Sigmoid colon (tissue), 7 donors: ENCODE measurements at places on chromosomes 11 and 22. TPM values are rescaled to one million over a fixed set of nuclear protein-coding genes. Genes with fewer than 3 reads are reported as not detected.
A peak's percentile ranks its signal among the peaks of the same experiment; 100 is the strongest.

The HTR3B gene
- not detected for total RNA-seq

The UPK3A gene
- total RNA-seq, result not detected

The MMP8 gene
- not detected for total RNA-seq

The TSSK2 gene
- not detected for total RNA-seq

The CASP12 gene
- total RNA-seq, result 3.9 TPM

The TEX12 gene
- 0.68 TPM for total RNA-seq

The C11orf98 gene
- total RNA-seq, result 26.0 TPM

The HDAC10 gene
- 17.4 TPM for total RNA-seq

The GLYAT gene
- total RNA-seq, result not detected

The OR5B21 gene
- total RNA-seq, result not detected

The DENND5A gene
- 99.2 TPM for total RNA-seq

GRCh38 chr11:80900265-80900664 is 1459.4 kb upstream of the TENM4 start:
- no peak for DNase-seq
- no peaks in the 10 kb centered on the region for H3K27me3 ChIP-seq
- no peaks in the 10 kb centered on the region for H3K36me3 ChIP-seq
- no peak overlapping the region for H3K4me3 ChIP-seq
- no peaks in the 10 kb centered on the region for H3K4me1 ChIP-seq

DNA sequence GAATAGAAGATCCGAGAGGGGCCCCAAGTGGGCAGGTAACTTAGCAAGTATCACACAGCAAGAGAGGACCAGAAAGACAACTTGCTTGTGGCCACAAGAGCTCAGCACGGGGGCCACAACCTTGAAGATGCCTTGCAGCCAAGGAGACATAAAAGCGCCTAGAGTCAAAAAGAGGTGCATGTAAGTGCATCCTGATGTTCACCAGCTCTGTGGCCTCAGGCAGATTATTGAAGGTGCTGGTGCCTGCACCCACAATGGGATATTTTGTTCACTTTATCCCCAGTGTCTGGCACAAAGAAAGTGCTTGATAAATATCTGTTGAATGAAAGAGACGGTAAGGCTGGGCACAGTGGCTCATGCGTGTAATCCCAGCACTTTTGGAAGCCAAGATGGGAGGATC is 106.0 kb upstream of the ASPHD2 start:
- no peak overlapping the region for H3K4me3 ChIP-seq
- no peaks in the 10 kb centered on the region for H3K36me3 ChIP-seq
- no peaks in the 10 kb centered on the region for H3K27me3 ChIP-seq
- peaks cover 6% of the 10 kb centered on the region for H3K4me1 ChIP-seq
- DNase-seq, result no peak

- H3K4me3 ChIP-seq, result no peak overlapping the region
- no peaks in the 10 kb centered on the region for H3K27me3 ChIP-seq
- peak overlapping the region; percentile 44 for H3K27ac ChIP-seq
- DNase-seq, result no peak
Observed at GRCh38 chr11:34977089-34977912, 60.9 kb downstream of the PDHX start.

DNA sequence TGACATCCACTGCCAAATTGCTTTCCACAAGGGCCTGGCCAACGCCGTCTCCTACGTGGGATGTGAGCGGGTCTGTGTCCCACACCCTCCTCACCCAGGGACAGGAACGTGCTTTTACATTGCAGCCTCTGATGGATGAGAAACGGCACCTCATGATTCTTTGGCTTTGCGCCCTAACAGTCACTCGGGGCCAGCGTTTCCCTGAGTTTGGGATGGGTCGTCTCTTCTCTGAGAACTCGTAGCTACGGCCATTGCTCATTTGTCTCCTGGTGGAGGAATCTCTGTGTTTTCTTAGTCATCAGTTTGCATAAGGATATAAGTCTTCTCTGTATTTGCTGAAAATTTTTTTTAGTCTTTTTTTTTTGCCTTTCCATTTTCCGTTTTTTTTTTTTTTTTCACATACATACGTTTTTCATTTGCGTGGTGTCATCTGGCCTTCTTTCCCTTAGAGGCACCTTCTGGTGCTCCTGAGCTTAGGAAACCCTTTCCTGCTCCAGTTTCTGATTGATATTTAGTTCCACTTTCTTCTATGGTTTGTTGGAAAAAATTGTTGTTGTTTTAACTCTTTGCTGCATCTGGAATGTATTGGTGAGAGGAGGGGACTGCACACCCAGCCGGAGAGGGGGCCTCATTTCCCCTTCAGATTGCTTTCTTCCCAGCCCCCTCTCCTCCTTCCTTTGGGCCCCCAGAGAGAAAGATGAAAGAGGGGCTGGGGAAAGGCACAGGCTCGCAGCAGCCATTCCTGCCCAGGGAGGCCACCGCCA is 12.0 kb downstream of the TNNT3 start:
- H3K27ac ChIP-seq, result peak overlapping the region; percentile 28
- H3K4me1 ChIP-seq, result no peaks in the 10 kb centered on the region
- no peak for DNase-seq
- no peaks in the 10 kb centered on the region for H3K27me3 ChIP-seq

- no peaks in the 10 kb centered on the region for H3K36me3 ChIP-seq
- H3K4me3 ChIP-seq, result no peak overlapping the region
- peaks cover 22% of the 10 kb centered on the region for H3K4me1 ChIP-seq
- DNase-seq, result no peak
Observed at GRCh38 chr22:21624120-21624879, 5.5 kb downstream of the YDJC start.

GRCh38 chr11:128713595-128713994 is 19.7 kb downstream of the FLI1 start:
- H3K4me1 ChIP-seq, result peaks cover 36% of the 10 kb centered on the region
- H3K4me3 ChIP-seq, result no peak overlapping the region
- H3K27ac ChIP-seq, result no peak overlapping the region
- no peaks in the 10 kb centered on the region for H3K36me3 ChIP-seq
- no peaks in the 10 kb centered on the region for H3K27me3 ChIP-seq

DNA sequence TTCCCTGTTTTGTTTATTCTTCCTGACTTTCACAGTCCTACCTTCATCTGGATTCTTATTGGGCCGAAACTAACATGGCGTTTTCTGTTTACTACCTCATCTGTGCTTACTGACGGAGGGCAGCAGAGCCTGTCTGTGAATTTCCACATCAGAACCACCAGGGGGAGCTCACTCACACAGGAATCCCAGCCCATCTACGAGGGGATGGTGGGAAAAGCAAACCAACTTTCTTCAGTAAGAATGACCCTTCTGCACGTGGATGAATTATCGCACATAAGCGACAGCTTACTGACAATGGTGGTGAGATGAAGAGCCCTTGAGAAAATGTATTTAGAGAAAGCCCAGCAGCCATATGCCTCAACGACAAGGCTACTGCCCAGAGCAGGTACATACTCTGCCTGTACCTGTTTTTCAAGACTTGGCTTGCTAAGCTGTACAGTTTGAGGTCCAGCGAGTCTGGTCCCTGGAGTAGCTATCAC is 42.5 kb downstream of the LARGE2 start:
- no peak overlapping the region for H3K27ac ChIP-seq
- H3K4me1 ChIP-seq, result peaks cover 6% of the 10 kb centered on the region
- H3K36me3 ChIP-seq, result peaks cover 18% of the 10 kb centered on the region
- H3K27me3 ChIP-seq, result no peaks in the 10 kb centered on the region
- H3K4me3 ChIP-seq, result no peak overlapping the region

DNA sequence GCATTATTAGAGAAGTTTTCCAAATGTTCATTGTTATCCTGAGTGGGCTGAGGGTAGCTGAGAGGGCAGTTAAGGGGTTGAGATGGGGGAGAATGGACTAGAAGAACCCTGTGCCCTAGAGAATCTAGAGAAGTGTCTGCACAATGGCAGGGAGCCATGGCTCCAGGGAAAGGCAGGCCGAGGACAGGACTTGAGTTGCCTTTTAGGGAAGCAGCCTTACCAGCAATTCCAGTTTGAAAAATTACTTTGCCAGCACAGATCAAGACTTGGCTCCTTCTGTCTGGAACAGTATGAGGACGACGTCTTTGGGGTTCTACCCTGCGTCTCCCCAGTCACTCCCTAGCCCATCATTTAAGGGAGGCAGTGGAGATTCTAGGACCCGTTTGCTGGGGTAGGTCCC is 25.7 kb upstream of the MICAL3 start:
- DNase-seq, result no peak
- H3K4me1 ChIP-seq, result peaks cover 20% of the 10 kb centered on the region
- H3K4me3 ChIP-seq, result no peak overlapping the region
- H3K27ac ChIP-seq, result peak overlapping the region; percentile 65
- no peaks in the 10 kb centered on the region for H3K27me3 ChIP-seq
- H3K36me3 ChIP-seq, result no peaks in the 10 kb centered on the region

DNA sequence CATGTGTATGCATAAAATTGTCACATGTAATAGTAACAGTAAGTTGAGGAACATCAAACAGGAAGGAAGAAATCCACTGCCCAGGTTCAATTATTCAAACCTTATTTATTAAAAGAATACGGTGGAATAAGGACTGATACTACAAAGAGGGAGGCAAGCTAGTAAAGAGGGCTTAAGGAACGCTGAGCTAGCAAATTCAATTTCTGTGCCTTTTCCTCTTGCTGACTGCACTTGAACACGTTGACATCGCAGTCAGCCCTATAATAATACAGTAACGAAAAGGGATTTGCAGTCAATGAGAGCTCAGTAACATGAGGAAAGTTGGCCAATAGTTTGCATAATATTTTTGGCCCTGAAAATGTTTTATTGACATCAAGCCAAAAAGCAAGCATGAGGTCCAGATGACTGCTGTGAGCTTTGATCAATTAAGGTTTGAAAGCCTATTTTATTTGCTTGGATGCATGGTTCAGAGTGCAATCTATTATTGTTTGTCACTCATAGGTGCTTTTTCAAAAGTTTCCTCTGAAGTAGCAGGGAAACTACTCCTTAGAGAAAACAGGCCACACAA is 861.8 kb downstream of the LRRC4C start:
- H3K4me3 ChIP-seq, result no peak overlapping the region
- no peak overlapping the region for H3K27ac ChIP-seq
- no peaks in the 10 kb centered on the region for H3K36me3 ChIP-seq
- no peak for DNase-seq
- H3K4me1 ChIP-seq, result no peaks in the 10 kb centered on the region
- H3K27me3 ChIP-seq, result no peaks in the 10 kb centered on the region

DNA sequence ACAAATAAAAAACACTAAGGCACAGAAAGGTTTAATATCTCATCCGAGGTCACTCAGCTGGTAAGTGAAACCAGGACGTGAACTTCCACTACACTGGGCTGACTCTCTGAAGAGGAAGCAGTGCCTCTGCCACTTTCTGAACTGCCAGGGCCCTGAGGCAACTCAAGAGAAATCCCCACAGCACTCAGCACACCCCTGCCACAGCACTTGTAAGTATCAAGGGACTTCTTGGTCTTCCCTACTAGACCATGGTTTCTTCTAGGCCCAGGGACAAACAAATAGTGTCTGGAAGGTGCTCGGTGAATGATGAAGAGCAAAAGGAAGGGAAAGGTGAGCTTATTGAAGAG is 49.7 kb downstream of the RPL27A start:
- H3K4me3 ChIP-seq, result no peak overlapping the region
- no peaks in the 10 kb centered on the region for H3K36me3 ChIP-seq
- H3K4me1 ChIP-seq, result peaks cover 71% of the 10 kb centered on the region

- DNase-seq, result no peak
- H3K27ac ChIP-seq, result peak overlapping the region; percentile 3
- H3K4me3 ChIP-seq, result no peak overlapping the region
- no peaks in the 10 kb centered on the region for H3K27me3 ChIP-seq
- peaks cover 45% of the 10 kb centered on the region for H3K4me1 ChIP-seq
Observed at GRCh38 chr11:95148406-95148805, 58.8 kb downstream of the ENDOD1 start.

DNA sequence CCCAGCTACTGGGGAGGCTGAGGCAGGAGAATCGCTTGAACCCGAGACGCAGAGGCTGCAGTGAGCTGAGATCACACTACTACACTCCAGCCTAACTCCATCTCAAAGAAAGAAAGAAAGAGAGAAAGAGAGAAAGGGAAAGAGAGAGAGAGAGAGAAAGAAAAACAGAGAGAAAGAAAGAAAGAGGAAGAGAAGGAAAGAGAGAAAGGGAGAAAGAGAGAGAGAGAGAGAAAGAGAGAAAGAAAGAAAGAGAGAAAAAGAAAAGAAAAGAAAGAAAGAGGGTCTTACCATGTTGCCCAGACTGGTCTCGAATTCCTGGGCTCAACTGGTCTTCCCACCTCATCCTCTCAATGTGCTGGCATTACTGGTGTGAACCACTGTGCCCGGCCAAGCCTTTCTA is 22.3 kb downstream of the FBLN1 start:
- no peaks in the 10 kb centered on the region for H3K4me1 ChIP-seq
- H3K36me3 ChIP-seq, result no peaks in the 10 kb centered on the region
- no peak for DNase-seq
- no peaks in the 10 kb centered on the region for H3K27me3 ChIP-seq

DNA sequence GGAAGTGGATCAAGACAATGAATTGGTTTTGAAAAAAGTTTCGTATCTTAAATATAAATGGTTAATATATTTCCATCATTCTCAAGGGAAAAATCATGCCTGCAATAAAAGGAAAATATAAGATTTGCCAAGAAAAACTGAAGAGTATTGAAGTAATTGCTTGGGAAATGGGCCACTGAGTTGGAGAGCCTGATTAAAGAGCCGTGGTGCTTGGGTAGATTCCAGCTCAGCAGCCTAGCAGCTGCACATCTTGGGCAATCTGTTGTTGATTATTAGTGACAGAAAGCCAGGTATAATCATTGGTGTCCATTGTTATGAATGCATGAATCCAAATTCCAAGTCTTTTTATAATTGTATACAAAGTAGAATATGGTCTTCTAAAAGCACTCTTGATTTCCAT is 800.9 kb upstream of the CHORDC1 start:
- H3K4me3 ChIP-seq, result no peak overlapping the region
- no peaks in the 10 kb centered on the region for H3K27me3 ChIP-seq
- no peak for DNase-seq
- H3K27ac ChIP-seq, result no peak overlapping the region
- no peaks in the 10 kb centered on the region for H3K4me1 ChIP-seq

DNA sequence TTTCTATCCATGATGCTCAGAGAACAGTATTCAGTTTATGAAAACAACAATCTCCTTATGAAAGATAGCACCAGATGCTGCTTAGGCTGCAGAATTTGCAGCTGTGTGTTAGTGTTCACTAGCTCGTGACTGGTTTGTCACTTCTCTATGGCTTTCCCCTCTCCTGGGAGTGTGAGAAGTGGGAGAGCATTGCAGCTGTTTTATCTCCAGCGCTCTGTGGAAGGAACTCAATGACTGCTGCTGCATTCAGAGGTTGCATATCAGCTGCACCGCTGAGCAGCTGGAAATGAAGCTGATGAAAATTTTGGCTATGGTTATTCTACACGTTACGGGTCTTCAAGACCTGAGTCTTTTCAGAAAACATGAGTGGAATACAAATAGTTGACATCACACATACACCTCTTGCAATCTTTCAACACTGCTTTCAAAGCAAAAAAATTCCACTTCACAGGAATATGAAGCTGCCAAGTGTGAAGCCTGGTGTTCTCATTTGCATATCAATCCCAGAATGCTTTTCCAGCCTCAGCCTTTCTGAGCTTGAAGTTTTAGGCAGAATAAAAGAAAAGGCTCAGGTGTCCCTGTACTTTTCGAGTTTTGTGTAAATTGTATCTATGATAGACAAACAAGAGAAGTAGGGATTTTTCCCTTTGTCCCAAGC is 149.3 kb upstream of the DDI1 start:
- no peak for DNase-seq
- H3K4me1 ChIP-seq, result peaks cover 10% of the 10 kb centered on the region
- no peaks in the 10 kb centered on the region for H3K27me3 ChIP-seq
- H3K27ac ChIP-seq, result no peak overlapping the region

GRCh38 chr11:74680703-74681531 is 50.3 kb downstream of the CHRDL2 start:
- peak overlapping the region; percentile 73 for H3K27ac ChIP-seq
- no peak for DNase-seq
- H3K4me1 ChIP-seq, result peaks cover 32% of the 10 kb centered on the region
- no peak overlapping the region for H3K4me3 ChIP-seq
- H3K36me3 ChIP-seq, result no peaks in the 10 kb centered on the region
- no peaks in the 10 kb centered on the region for H3K27me3 ChIP-seq

- H3K4me1 ChIP-seq, result peaks cover 15% of the 10 kb centered on the region
- H3K27ac ChIP-seq, result no peak overlapping the region
- H3K4me3 ChIP-seq, result no peak overlapping the region
- no peaks in the 10 kb centered on the region for H3K36me3 ChIP-seq
- no peaks in the 10 kb centered on the region for H3K27me3 ChIP-seq
Observed at GRCh38 chr11:93524858-93525257, 18.3 kb downstream of the SMCO4 start.
